Progenitor cell of endocrine pancreas (in vitro differentiated cells): ENCODE measurements at places on chromosomes 1 and 21.

- no peak for DNase-seq
Observed at GRCh38 chr1:50693829-50694228, 266.2 kb downstream of the FAF1 start.

DNA sequence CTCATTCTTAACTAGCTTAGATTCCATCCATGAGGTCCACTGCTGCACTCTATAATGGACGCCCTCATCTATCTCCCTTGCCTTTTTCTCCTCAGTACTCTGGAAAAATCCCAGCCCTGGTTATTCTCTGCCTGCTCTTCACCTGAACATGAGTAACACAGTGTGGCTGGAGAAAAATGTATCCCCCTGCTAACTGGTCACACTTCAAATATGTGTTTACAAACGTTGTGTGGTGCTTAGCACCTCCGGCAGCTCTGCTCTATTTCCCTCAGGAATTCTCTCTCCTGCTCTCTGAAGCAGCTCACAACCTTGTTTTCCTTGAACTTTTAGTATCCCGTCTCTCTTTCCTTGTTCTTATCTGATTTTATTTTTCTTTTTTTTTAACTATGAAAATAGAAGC, 4.1 kb downstream of the SCCPDH start:
- DNase-seq, result no peak

- no peak for DNase-seq
Observed at GRCh38 chr1:31765041-31765467, 914 bp upstream of the ADGRB2 start.

- DNase-seq, result no peak
Observed at GRCh38 chr1:61254634-61255357, 172.4 kb downstream of the NFIA start.

DNA sequence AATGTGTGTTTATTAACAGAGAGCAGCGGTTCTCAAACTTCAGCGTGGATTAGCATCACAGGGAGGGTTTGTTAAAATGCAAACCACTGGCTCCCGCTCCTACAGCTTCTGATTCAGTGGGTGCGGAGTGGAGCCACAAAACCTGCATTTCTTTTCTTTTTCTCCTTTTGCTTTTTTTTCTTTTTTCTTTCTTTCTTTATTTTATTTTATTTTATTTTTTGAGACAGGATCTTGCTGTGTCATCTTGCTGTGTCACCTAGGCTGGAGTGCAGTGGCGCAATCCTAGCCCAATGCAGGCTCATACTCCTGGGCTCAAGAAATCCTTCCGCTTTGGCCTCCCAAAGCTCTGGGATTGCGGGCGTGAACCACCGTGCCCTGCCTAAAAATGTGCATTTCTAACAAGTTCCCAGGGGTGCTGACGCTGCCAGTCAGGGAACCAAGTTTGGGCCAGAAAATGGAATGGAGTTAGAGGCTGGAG, 20.9 kb upstream of the SLC1A7 start:
- no peak for DNase-seq

DNA sequence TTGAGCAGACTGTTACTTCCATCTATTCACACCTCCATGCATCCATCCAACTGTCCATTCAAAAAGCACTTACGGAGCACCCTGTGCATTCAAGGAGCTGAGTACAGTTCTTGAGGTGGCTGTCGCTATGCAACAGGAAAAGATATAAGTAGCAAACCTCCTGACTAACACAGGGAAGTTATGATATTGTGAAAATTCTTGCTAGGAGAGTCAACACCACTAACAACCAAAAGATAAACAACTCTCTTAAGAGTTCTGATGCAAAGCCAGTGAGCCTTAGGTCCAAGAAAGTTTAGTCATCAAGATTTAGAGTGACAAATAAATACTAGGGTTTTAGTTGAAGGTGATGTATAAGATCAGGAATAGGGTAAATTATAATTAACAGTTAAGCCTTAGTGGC, 44.5 kb upstream of the TRIM45 start:
- DNase-seq, result no peak

DNA sequence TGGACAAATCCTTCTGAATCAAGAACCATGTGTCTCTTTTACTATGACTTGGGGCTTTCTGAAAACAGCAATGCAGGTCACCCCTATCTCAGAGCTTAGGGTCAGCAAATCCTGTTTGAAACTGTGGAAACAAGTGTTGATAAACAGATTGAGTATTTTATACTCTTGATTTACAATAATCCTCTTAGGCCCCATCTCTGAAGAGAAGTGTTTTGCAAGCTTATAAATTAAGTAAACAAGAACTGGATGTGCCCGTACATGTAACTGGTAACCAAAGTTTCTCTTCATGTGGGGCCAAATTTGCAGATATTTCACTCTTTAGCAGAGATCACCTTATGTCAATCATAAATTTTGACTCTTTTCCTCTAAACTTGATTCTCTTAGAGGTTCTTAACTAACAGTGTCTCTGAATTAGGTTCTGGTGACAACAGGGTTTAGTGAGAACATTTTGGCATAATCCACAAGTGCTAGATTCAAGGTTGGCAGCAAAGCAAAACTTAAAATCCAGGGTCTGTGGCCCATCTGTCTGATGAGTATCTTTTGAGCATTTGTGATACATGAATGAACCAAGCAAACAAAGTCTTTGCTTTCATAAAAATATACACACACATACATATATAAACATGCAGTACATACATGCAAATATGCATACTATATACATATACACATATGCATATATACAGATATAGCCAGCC, 183.0 kb upstream of the HOOK1 start:
- DNase-seq, result no peak

DNA sequence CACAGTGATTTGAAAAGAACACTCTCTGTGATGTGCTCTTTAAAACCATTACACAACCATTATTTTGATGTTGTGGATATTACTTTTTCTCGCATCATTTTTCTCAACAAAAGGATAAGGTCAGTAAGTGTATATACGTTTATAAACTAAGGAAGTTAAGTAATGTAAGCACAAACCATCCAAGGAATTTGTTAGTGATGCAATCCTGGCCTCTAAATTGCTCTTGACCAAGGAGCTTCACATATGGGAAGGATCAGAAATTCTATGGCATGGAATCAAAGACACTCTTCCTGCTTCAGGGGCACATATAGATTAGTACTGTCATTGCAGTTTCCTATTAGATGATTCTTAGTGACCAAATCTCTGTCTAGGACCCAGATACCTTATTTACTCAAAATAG, 3.6 kb upstream of the PPP2R5A start:
- DNase-seq, result no peak
